Naive thymus-derived CD8-positive, alpha-beta T cell (primary cell): ENCODE measurements at places on chromosomes 13 and 19.

DNA sequence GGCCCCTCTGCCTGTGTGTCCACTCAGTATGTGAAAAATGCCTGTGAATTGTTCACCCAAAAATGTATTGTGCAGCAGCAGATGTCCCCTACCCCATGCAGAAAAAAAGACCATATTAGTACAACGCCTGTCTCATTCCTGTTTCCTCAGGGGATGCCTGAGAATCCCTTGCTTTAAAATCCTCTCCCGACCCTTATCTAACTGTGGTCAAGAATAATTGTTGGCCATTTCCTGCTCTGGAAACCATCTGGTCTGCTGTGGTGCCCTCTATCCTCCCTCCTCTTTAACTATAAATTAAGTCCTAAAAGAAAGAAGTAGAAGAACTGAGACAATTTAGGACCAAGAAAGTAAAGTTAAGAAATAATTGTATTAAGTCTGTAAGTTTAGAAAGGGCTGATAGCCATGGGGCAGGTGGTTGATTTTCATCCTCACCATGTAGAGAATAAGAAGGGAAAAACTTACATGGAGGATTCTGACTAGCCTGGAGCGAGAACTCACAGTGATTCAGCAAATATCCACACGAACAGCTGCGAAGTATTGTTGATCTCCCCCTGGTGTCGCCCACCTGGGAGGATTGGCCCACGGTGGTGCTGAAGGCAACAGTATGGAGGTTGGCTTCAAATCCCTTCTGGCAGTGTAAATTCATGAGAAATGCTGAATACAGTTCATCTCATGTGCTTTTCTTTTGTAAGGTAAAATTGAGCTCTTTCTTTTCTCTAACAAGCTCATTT lies 85.6 kb downstream of the COL4A2 start:
- no peak for DNase-seq
- H3K36me3 ChIP-seq: no peaks in the 10 kb centered on the region
- no peak overlapping the region for H3K4me3 ChIP-seq
- H3K27ac ChIP-seq: no peak overlapping the region
- H3K4me1 ChIP-seq: peaks cover 6% of the 10 kb centered on the region
- H3K27me3 ChIP-seq: peaks cover 39% of the 10 kb centered on the region

DNA sequence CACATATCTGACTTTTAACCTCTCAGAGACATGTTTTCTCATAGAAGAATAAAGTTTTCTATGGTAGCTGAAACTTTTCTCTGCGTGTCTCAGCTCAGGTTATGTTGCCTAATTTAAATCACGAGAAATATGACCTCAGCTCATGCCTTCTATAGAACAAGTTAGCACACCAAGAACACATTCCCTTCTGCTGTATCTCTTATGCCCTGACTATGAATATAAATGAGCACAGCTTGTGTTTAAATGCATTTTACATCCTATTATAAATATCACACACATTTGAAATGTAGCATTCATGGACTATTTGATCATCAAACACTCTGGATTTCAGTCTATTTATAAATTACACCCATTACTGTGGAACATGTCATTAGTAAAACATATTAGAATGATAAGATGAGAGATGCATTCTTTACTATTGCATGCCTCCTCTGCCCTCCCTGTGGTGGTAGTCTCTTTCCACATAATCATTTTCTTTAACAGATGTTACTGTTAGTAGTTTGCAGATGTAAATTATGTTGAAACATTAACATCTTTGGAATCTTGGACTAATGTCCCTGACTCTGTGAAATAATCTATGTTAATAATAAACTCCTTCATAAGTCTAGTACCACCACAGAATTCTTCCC lies 2044.9 kb upstream of the PCDH20 start:
- no peaks in the 10 kb centered on the region for H3K4me1 ChIP-seq
- no peak overlapping the region for H3K27ac ChIP-seq
- no peaks in the 10 kb centered on the region for H3K36me3 ChIP-seq
- DNase-seq: no peak
- no peaks in the 10 kb centered on the region for H3K27me3 ChIP-seq

DNA sequence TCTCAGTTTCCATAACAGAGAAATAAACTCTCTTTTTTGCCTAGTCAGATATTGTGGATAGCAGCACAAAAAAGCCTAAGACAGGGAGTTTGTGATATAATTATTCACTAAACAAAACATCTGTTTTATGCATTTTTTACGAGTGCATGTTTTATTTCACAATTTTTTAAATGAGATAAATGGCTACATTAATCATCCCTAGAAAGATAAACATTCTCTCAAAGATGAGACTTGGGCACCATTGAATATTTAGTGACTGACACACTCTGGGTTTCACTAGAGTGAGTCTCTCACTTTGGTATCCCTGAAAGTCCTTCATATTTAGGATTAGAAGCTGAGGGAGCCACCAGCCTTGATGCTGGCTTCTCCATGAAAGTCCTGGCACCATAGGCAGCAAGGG lies 74.3 kb upstream of the LRCH1 start:
- no peaks in the 10 kb centered on the region for H3K36me3 ChIP-seq
- H3K4me3 ChIP-seq: no peak overlapping the region
- no peak for DNase-seq
- H3K4me1 ChIP-seq: no peaks in the 10 kb centered on the region
- no peaks in the 10 kb centered on the region for H3K27me3 ChIP-seq

- peaks cover 70% of the 10 kb centered on the region for H3K27me3 ChIP-seq
- H3K4me3 ChIP-seq: no peak overlapping the region
- no peaks in the 10 kb centered on the region for H3K36me3 ChIP-seq
- DNase-seq: no peak
- no peak overlapping the region for H3K27ac ChIP-seq
- H3K4me1 ChIP-seq: no peaks in the 10 kb centered on the region
Measured at GRCh38 chr19:29285187-29285687, 72.3 kb upstream of the UQCRFS1 start.

GRCh38 chr13:109792416-109793059 lies 6.2 kb upstream of the IRS2 start:
- no peaks in the 10 kb centered on the region for H3K36me3 ChIP-seq
- no peak overlapping the region for H3K4me3 ChIP-seq
- peaks cover 22% of the 10 kb centered on the region for H3K4me1 ChIP-seq
- DNase-seq: no peak

DNA sequence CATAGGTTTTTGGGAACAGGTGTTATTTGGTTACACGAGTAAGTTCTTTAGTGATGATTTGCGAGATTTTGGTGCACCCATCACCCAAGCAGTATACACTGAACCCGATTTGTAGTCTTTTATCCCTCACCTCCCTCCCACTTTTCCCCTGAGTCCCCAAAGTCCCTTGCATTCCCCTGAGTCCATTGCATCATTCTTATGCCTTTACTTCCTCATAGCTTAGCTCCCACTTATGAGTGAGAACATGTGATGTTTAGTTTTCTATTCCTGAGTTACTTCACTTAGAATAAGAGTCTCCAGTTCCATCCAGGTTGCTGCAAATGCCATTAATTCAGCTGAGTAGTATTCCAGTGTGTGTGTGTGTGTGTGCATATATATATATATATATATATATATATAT lies 97.2 kb upstream of the EDNRB start:
- no peaks in the 10 kb centered on the region for H3K36me3 ChIP-seq
- no peak overlapping the region for H3K4me3 ChIP-seq
- peaks cover 6% of the 10 kb centered on the region for H3K27me3 ChIP-seq
- H3K4me1 ChIP-seq: no peaks in the 10 kb centered on the region
